ENCODE measurements at places on chromosomes 4 and X. TPM values are rescaled to one million over a fixed set of nuclear protein-coding genes. Genes with fewer than 3 reads are reported as not detected.

The VCX3B gene
- polyA plus RNA-seq = not detected

The CHST7 gene
- 4.0 TPM for polyA plus RNA-seq

DNA sequence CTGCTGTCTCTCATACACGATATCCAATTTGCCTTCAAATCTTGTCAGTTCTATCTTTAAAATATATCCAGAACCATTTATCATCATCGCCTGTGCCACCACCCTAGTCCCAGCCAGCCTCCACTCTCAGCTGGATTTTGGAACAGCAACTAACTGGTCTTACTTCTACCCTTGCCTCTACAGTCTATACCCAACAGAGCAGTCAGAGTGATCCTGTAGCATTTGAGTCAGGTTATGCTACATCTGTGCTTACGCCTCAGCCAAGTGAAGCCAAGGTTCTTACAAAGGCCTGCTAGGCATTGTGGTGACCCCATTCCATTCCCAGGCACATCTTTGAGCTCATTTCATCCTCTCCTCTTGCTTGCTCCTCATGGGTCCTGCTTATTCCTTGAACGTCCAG is 95.7 kb upstream of the ACSL1 start:
- DNase-seq = no peak

- DNase-seq = no peak
These were observed 114.5 kb upstream of the TRIM2 start for GRCh38 chr4:153089742-153090141.

DNA sequence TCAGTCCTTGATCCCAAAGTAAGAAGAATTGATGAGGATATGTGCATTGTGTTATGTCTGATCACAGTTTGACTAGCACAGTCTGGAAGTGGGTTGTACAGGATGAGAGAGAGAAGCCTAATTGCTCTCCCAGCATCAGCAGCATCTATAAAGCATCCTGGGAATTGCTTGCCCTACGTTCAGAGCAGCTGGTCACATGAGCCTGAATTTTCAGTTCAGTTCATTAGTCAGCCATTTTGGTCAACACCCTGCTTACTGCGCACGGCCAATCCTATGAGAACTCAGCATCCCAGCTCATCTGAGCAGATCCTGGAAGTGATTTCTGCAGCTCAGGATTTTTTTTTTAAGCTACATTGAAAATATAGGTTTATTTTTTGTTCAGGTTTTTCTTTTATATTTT is at the start of gene RUFY3:
Gene RUFY3 (plus strand): TSS at position 218 of the 400 bp plus-strand sequence. CDS start 610 bp downstream, outside the sequence.
- peak; percentile 83 for DNase-seq

GRCh38 chrX:54043541-54044125 is 640 bp downstream of the PHF8 start:
- no peak for DNase-seq

All from forelimb muscle (tissue), 1 donor.